Activated T-cell treated with anti-CD3 and anti-CD28 coated beads, Interleukin-2, amount 50 U/mL, for 72 hours (primary cell): ENCODE measurements at places on chromosomes 5 and 9.

- DNase-seq, result no peak
Observed at GRCh38 chr5:18455521-18455920, 821.3 kb downstream of the TAF11L14 start.

- no peak for DNase-seq
Observed at GRCh38 chr5:159333545-159333925, 3.2 kb upstream of the IL12B start.

GRCh38 chr5:131488463-131488862, 146.6 kb downstream of the RAPGEF6 start:
- no peak for DNase-seq

DNA sequence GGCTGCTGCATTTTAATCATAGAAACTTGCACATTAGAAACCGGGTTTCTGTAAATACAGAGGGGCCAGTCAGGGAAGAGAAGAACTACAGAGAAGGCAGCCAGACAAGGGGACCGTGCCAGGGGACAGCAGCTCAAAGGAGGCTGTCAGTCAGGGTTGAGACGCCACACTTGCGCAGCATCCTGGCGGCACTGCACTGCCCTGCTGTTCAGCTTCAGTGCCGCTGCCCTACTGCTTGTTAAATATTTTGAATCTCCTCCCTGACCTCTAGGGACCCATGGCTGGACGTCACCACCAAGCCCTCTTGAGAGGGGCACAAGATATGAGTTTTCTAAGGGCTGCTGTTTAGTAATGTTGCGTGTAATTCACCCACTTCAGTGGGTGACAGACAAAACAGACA, 43.6 kb upstream of the ZBTB43 start:
- DNase-seq, result no peak

DNA sequence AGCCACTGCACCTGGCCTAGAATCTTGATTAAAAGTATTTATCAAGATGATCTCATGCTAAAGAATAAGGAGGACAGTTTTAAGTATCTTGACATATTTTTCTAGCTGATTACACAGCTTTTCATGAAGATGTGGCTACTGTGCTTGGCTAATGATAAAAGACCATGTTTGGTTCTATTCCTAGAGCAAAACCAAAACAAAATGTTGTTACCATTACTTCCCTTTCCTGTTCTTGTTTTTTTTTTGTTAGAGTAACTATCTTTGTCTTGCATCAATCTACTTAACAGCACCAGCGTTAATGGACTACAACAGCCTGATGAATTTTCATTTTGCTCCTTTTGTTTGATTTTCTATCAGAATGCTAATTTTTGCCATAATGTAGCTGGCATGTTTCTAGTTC, 86.2 kb upstream of the DHFR start:
- DNase-seq, result no peak

- no peak for DNase-seq
Observed at GRCh38 chr5:124554746-124555578, 191.5 kb downstream of the ZNF608 start.

GRCh38 chr9:1008216-1008615, 31.8 kb downstream of the DMRT3 start:
- no peak for DNase-seq

DNA sequence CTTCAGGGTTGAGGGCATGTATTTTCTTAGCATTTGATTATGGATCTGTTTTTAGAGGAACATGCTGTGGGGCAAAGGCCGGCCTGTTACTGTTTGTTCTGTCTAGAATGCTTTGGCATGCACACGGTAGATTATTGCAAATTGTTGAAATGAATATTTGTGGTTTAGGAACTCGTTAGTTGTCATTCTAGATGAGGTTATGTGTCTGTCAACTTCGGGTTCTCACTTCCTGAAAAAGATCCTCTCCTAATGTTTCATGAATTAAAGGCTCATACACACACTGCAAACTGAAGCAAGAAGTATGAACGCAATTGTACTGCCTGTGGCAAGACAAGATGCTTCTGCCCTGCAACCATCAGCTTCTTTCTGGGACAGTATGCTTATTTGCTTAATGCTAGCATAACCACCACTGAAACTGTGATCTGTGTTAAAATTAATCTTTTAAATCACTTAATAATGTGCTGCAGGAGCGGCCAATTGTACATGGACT, 99.6 kb downstream of the BASP1 start:
- DNase-seq, result no peak

DNA sequence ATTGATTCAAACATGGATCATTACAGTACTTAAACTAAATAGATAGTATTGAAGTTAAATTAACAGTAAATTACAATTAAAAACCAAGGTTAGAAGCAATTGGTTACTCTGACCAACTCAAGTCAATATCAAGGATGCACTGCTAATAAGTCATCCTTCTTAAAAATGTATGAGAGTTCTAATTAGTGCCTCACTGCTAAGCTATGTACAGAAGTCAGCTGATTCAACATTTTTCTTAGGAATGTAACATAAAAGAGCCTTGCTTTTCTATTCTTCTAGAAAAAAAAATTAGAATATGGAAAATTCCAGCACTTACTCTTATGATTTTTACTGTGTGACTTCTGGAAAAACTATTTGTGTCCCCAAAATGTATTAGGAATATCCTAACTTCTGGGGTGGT, 75.7 kb upstream of the FBN2 start:
- DNase-seq, result no peak

DNA sequence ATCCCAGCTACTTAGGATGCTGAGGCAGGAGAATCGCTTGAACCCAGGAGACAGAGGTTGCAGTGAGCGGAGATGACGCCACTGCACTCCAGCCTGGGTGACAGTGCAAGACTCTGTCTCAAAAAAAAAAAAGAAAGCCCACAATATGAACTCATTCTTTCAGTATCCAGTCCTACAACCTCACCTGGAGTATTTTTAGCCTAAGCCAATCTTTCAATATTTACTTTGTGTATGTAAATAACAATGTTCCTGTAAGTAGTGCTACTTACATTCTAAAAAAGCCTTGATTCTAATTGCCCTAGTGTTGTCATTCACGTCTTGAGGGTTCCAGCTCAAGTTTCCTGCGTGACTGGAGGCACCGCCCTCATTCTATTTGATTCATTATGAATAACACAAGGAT, 62.0 kb downstream of the BHMT start:
- no peak for DNase-seq

DNA sequence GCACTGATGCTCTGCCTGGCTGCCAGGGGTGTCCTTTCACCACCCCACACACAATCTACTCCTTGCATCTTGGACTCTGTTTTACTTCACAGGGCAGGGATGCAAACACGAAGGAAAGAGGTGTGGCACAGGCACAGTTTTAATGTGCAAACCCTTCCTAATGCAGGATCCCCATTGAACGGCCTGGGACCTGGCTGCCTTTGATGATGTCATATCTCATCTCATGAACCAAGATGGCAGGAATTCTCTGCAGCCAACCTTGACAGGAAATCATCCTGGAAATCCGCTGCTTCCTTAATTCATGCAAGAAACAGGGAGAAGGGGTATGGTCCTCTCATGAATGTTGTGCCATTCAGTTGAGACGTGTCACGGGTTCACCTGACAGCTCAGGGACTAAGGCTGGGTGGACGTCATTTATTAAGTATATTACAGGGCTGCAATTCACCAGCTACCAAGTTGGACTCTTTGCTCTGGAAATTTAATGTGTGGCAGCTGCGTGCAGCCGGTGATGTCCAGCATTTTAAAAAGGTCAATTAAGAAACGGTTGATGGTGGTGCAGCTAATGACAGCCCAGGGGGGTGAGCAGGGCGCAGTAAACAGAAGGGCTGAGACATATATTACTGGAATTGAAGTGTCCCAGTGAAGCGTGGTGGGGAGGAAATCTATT, 91.5 kb downstream of the LMNB1 start:
- DNase-seq, result no peak

- no peak for DNase-seq
Observed at GRCh38 chr5:32170303-32171151, 3.6 kb downstream of the GOLPH3 start.

DNA sequence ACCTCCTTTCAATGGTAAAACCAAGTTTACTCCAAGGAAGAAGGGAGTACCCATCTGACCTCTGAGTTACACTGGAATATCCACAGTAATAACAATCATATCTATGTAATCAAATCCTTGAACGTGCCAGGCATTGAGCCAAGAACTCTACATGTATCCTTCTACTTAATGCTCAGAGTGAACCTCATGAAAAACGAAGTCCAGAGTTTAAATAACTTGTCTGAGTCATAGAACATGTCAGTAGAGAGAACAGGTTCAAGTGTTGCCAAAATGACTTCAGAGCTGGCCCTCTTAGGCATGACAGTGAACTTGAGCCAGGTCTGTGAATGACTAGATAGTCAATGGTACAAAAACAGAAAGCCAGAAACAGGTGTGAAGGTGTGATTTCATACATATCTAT, 164.1 kb upstream of the ZNF618 start:
- no peak for DNase-seq
